Pulmonary artery endothelial cell (primary cell): ENCODE measurements at places on chromosomes 11 and 22.

DNA sequence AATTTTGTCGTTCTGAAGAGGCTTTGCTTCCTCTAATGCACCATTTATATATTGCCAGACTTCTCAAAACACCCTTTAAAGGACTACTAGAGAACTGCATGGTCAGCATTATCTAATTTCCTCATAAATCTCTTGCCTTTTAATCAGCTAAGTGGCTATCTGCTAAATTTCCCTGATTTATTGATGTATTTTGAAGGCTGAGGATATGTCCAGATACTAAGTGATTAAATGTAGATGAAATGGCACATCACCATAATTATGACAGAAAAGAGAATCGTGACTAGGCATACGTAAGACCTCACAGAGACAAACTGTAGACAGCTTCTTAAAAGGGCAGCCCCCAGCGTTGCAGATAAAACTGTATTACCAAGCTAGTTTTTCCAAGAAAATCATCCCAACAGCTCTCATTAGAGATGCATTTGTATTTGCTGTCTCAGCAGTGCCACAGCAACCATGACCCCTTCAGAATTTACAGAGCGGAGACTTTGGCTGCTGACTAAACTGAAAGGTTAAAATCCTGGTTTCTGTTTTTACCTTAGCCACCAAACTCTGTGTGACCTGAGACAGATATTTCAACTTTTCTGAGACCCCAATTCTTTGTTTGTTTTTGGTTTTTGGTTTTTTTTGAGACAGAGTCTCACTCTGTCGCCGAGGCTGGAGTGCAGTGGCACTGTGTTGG is 67.1 kb upstream of the SLN start:
- no peak for DNase-seq

DNA sequence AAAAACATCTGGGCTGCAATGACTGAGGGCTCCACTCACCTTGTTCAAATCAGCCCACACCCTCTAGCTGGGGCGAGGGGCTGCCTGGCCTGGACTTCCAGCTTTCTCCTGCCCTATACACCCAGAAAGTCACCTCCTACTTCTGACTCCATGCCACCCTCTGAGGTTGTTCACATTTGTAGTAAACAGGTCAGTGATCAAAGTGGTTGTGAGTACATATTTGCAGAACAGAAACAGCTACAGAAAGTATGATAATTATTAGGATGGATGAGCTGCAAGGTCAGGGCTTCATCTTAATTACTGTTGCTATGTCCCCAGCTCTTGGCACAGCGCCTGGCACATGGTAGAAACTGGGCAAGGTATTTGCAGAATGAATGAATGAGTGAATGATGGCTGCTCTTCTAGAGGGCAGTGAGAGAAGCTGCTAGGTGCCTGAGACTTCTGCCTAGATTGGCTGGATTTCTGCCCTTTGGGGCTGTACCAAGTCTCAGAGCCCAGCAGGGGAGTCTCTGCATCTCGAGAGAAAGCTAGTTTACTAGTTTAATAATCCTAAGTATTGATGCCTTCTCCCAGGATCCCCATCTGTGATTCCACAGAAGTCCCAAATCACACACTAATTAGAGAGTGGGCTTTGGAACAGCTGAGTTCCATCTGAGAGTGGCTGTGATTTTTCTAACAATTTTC is 36.0 kb downstream of the SYT13 start:
- DNase-seq, result no peak

GRCh38 chr11:93166862-93167261 is 30.9 kb downstream of the SLC36A4 start:
- no peak for DNase-seq

DNA sequence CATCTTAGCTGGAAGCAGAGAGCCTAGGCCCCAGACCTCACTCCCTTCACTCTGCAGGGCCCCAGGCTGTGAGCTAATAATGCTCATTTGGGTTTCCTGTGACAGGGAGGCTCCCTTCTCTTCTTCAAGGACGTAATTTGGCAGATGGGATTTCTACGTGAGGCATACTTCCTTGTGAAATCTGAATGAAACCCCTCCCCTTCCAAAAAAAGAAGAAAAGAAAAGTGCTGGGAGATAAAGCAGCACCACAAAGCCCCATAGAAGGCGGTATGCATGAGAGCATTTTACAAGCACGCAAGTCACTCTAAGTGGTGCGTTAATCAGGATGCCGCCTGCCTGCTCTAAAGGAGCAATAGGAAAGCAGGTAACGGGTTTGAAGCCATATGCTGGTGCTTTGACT is 5.7 kb downstream of the P2RX3 start:
- DNase-seq, result no peak

GRCh38 chr11:133936136-133936535 is 20.6 kb downstream of the IGSF9B start:
- DNase-seq, result no peak
